ENCODE measurements at places on chromosomes 2 and 18.

DNA sequence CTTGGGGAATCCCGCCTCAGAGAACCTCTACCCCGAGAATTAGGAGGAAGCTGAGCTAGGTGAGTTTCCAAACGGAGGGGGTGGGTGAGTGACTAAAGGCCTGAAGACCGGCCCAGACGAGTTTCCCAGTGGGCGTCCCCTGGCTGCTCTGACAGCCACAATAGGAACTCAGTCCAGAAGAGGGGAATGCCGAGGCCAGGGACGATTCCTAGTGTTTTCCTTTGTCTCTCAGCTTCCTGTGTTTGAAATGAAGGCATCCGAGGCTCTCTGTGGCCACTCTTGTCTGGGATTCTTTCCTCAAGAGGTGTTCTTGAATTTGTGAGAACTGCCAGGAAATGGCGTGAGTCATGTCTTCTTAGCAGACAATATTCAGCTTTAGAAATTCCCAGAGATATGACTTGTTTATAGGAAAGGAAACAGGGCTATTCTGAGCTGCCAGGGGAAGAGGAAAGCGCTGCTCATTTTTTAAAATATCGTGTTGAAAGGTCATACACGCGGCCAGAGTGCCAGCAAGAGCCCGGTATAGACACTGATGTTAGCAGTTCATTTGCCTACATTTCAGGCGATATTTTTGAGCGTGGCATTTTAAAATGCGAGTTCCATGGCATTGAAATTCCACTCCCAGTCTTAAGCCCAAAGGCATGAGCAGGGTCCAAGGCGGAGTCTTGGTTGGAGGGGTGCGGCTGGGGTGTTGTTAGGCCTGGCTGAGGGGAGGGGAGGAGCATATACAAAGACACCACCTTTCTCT lies 169.1 kb upstream of the KLF7 start:
- DNase-seq: peak; percentile 86

GRCh38 chr2:207184348-207184747 lies 18.6 kb upstream of the KLF7 start:
- no peak for DNase-seq

DNA sequence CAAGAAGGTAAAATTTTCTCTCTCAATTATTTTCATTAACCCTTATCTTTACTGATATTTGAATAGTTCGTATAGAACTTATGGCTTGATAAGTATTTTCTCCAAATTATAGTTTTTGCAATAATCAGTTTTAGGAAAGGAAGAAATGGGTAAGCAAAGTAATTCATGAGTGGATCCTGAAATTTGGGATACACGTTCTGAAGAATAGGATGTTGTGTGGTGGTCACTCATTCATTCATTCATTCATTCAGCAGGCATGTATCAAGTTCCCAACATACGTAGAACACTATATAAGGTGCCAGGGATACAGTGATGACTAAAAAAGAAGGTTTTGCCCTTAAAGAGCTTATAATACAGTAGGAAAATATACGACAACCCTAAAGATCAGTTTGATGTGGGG lies 95.4 kb downstream of the PTRHD1 start:
- no peak for DNase-seq

- no peak for DNase-seq
These were observed 25.5 kb downstream of the ITPRID2 start for GRCh38 chr2:181916726-181917718.

DNA sequence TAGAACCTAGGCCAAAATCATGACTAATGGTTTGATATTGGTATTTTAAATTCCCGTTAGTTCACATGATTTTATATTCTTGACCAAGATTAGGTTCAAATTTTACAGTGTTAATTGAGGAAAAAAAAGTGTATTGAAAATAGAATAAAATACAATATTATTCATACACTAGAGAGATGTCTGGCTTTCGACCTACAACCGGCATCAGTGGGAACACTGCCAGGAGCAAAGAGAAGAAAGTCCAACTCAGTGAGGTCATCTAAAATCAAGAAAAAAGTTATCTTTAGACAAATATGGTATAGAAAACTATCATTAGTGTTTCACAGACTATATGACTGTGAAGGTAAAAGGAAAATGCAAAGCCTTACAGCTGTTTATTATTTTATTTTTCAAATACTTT lies 81.5 kb downstream of the PIGN start:
- no peak for DNase-seq

- DNase-seq: no peak
These were observed 86.1 kb downstream of the FASTKD2 start for GRCh38 chr2:206851521-206851920.

DNA sequence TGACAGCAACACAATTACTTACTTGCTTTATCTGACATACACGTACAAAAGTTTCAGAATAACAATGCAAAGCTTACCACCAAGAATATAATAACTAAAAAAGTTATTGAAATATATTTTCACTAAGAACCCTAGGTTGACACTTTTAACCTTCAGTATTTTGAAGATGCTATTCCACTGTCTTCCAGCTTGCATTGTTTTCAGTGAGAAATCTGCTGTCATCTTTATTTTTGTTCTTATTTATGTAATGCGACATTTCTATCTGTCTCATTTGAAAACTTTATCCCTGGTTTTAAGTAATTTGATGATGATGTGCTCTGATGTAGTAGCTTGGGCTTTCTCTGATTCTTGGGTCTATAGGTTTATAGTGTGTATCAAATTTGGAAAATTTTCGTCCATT lies 165.0 kb upstream of the SMIM21 start:
- DNase-seq: no peak

DNA sequence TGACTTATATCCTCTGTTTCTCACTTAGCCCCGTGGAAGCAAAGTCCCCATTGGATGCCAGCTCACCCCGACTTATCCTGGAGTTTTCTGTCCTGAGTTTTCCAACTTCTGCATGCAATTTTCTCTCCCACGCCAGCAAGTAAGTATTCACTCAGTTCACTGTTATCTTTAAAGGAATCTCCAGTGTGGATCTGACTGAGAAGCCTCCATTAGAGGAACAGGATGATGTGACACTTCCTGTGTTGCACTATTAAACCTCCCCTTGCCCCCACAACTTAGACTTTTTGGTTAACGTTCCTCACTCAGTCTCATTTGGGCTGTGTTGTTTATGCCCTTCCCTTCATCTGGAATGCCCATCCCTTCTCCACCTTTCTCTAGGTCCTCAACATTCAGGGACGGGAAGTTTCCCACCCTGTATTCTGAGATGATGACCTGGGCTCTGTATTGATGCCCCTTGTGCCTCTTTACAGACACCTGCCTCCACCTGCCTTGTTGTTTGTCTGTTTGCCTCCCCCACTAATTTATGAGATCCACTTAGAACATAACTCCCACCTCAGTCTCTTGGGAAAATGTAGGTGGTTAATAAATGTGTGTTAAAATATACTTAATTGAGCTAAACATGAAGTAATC lies 536.1 kb upstream of the RAB6C start:
- DNase-seq: no peak

DNA sequence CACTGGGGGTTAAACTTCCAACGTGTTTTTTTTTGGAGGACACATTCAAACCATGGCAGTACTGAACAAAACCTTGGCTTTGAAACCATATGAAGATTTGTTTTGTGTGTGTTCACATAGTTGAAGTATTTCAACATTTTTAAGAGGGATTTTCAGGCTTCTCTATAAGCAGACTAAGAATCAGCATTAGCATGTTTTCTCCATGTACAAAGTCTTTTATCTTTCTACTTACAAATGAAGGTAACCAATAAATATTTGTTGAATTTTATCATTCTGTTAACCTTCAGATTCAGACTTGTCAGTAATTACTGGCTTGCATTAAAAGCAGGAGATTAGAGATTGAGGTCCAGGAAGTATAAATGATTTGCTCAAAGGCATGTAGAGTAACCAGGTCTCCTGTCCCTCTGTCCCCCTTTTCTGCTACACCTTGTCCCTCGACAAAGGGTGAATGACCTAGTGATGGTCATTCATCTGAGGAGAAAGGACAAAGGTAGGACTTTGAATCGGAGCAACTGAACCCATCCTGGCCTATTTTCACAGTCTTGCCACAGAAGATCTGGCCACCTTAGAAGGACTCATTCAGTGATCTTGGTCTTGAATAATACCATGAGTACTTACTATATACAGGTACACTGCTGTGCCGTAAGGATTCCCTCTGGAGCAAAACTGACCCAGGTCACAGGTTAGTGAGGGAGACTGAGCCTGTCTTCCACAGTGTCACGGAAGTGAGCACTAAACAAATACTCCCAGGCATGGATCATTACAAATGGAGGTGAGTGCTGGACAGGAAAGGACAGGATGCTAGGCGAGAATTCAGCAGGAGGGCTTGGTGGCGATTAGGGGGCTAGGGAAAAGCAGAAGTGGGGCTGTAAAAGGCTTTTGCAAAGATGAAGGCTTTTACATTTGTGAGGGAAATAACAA lies 2.2 kb upstream of the MYCN start:
- no peak for DNase-seq
